ENCODE measurements at places on chromosomes 11 and 22. TPM values are rescaled to one million over a fixed set of nuclear protein-coding genes. Genes with fewer than 3 reads are reported as not detected.

Gene TRIM49C
- total RNA-seq: not detected

Gene FIBIN
- 6.0 TPM for total RNA-seq

Gene PKNOX2
- 4.6 TPM for total RNA-seq

Gene MACROD1
- 13.9 TPM for total RNA-seq

Gene GP1BB
- 2.6 TPM for total RNA-seq

Gene ACRV1
- 0.11 TPM for total RNA-seq

Gene CADM1
- 20.4 TPM for total RNA-seq

Gene ADORA2A
- 0.32 TPM for total RNA-seq

Gene NXPE4
- not detected for total RNA-seq

Gene CHRM1
- total RNA-seq: not detected

Gene IL10RA
- total RNA-seq: 0.78 TPM

Gene RELA
- total RNA-seq: 30.9 TPM

Gene OR10A2
- total RNA-seq: not detected

Gene LUZP2
- total RNA-seq: not detected

Gene OR1S1
- total RNA-seq: not detected

Gene MMP8
- total RNA-seq: not detected

Gene CCDC116
- 0.11 TPM for total RNA-seq

Gene ELMOD1
- 0.11 TPM for total RNA-seq

Gene HBB
- not detected for total RNA-seq

Gene PISD
- 22.6 TPM for total RNA-seq

Gene MN1
- 14.7 TPM for total RNA-seq

Gene TPP1
- total RNA-seq: 100 TPM

Gene LDHAL6A
- not detected for total RNA-seq

Gene EXT2
- total RNA-seq: 174 TPM

Gene ZNF215
- total RNA-seq: 3.9 TPM

Gene LIF
- total RNA-seq: 1.0 TPM

Gene GDPD4
- not detected for total RNA-seq

Gene GPHA2
- total RNA-seq: not detected

Gene ART1
- not detected for total RNA-seq
